ENCODE measurements at places on chromosomes 3 and 15. TPM values are rescaled to one million over a fixed set of nuclear protein-coding genes. Genes with fewer than 3 reads are reported as not detected.
A peak's percentile ranks its signal among the peaks of the same experiment; 100 is the strongest.

Gene LRRC15
- total RNA-seq: not detected

Gene SHF
- 4.5 TPM for total RNA-seq

Gene ZNF501
- 1.1 TPM for total RNA-seq

Gene RBSN
- total RNA-seq: 15.7 TPM

Gene DUOX2
- total RNA-seq: not detected

Gene ATP11B
- total RNA-seq: 112 TPM

GRCh38 chr3:168812234-168812633 lies 716.5 kb upstream of the GOLIM4 start:
- no peak for DNase-seq

DNA sequence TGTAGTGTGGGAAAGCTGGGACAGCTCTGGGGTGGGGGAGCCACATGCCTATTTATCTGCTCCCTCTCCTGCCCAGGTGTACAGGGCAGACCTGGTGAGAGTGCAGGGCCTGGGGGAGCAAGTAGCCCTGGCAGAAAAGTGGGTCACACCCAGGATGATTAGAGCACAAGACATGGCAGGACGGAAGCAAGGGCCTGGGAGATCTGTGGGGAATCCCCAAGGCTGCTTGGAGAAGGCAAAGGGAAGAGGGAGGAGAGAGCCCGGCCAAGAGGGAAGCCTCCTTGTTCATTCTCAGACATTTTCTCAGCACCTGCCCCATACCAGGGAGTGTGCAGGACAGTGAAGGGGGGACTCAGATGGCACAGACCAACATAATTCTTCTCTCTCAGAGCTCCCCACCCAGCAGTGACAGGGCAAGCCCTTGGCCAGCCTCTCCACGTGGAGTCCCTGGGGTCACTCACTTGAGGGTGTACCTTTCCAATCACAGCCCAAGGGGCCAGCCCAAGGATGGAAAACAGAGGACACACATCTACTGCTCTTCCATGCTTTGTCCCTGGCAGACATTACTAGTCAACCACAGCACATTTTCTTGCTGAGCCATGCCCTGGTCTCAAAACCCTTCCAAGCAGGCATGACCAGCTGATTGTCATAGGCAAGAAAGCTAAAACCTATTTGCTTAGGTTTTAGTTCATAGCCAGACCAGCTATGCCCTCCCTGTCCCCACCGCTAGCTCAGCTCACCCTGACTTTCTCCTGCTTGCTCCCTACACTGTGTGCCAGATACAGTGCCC lies 4.9 kb upstream of the DUSP7 start:
- no peak for DNase-seq

GRCh38 chr3:172716476-172716875 lies 5.6 kb upstream of the NCEH1 start:
- DNase-seq: no peak

GRCh38 chr3:183338520-183338919 lies 85.5 kb downstream of the B3GNT5 start:
- DNase-seq: no peak

DNA sequence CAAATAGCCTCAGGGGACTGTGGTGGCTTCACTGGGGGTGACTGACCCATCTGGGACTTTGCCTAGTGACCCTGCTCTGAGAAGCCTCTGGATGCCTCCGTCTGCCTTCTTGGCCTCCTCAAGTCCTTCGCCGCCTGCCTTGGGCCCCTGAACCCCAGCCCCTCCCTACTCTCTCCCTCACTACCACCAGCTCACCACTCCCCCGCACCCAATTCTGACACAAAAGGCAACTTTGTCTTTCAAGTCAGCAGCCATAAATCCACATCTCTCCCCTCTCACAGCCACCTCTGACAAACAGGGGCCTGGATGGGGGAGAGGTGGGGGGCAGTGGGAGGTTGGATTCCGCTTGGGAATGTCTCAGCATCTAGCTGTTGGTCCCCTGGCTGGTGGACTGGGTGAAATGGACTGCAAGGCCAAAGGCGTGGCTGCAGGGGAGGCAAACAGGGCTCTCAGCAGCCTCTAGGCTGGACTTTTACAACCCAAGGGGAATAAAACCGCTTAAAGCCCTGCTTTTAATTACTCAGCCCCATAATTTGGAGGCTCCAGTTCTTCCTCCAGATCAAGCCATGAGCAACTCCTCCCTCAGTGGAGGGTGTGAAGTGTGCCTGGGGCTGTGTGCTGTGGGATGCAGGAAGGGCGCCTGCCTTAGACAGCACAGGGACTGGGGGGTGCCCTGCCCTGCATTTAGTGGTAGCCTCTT lies 33.4 kb downstream of the IGDCC3 start:
- DNase-seq: no peak

DNA sequence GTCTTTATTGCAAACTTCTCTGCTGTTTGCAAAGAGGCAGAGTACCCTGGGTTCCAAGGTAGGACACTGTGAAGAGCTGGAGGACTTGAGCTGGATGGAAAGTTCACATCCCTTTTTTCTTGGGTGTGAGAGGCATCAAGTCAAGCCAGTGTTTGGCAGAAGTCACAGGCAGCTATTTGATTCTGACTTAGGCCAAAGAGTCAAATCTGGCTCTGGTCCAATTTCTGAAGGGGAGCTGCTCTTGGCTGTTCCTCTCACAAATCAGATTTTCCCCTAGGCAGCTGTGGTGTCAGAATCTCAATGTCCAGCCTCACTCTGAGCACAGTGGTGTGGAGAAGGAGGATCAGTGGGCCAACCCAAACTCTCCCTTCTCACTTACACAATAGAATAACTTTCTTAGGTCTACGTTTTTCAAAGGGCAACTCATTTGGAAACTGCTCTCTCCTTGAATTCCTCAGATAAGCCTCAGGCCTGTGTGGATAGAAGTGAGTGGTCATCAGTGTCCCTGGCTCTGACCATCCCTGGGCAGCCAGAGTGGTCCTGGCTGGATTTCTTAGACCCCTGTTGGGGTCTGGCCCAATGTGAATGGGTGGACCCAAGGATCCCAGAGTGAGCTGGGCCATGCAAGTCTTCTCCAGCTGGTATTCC lies 18.2 kb upstream of the AMOTL2 start:
- DNase-seq: no peak

DNA sequence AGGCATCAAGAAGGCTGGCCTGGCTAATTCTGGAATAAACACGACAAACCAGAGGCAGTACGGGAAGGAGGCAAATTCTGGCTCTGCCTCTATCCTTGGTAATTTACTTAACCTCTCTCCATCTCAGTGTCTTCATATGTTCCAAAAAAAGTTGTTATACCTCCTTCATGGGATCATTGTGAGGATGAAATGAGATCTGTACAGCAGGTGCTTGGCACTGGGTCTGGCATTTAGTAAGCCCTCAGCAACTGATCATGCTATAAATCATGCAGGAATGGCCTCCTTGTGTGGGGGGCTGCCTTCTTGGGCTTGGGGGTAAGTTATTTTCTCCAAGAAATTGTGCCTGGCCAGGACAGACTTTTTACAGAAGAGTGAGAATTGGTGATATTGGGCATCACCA lies 38.3 kb upstream of the TRA2B start:
- DNase-seq: no peak

- DNase-seq: no peak
These were observed 17.9 kb downstream of the SLC6A11 start for GRCh38 chr3:10833855-10834414.

DNA sequence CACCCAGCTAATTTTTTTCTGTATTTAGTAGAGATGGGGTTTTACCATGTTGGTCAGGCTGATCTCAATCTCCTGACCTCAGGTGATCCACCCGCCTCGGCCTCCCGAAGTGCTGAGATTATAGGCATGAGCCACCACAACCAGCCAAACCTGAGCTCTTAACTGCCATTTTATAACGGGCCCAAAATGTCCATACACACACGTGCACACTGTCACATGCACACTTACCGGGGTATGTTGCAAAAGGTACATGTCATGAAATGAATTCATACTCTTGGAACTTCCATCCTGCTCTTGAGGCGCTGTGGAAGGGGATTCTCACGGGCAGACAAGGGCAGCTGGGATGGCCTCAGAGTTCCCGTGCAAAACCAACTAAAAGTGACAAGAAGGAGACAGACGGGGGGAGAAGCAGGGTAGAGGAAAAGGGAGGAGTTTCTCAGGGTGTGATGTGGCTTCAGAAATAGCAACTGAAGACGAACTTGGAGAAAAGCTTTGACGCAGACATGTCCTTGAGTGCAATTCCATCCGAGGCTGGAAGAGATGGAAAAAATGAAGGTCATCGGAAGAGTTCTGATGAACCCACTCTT lies 110.9 kb downstream of the BDH1 start:
- no peak for DNase-seq

DNA sequence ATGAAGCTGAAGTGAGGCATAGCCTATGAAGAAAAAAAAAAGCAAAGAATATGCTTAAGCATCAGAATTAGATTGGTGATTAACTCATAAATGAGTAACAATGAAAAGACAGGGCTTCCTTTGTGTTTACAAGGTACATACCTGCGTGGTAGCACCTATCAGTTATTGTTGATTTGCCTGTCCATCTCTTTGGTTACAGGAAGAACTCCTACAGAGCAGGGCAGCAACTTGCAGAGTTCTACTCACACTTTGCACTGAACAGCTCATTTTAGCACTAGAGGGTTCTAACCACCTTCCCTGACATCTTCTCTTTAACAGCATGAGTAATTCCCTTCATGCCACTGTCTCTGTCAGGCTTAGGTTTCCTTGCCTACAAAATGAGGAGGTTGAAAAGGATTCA lies 166.0 kb downstream of the DPH6 start:
- no peak for DNase-seq

DNA sequence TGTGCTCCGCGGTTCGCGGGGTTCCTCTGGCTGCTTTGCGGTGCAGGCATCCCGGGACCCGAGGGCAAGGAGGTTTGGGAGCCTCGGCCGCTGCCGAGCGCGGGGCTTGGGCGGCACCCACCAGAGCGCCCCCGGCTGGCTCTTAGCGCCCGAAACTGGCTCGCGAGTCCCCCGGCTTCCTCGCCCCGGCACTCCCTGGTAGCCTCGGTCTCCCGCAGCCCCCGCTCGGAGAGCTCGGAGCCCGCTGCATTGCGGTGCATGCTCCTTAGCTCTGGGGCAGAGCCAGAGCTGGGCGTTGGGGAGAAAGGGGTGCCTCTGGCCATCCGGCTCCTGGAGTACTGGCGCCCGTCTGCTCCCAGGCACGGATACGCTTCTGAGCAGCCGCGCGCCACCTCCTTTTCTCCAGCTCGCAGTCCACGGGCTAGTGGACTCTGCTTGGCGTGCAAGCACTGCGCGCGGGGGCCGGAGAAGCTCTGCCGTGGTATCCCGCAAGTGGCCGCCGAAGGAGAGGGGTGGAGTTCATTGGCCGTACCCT lies 753 bp downstream of the EPHB1 start:
- DNase-seq: no peak

DNA sequence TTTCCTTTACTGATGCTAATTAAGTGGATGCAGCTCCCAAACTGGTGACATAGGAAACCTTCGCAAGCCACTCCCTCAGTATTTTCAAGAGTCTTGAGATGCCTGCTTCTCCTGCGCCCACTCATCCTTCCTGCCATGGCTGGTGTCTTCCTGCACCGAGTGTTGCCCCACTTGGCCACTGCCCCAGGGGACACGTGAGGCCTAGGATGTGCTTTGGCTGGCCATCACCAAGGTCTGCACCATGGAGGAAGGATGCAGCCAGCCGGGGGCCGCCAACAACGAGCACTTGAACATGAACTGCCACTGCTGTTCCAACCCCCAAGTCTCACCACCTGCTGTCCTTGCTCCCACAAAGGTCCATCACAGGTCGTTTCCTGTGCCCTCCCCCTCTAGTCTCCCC lies 34.1 kb downstream of the EPHB3 start:
- DNase-seq: no peak

DNA sequence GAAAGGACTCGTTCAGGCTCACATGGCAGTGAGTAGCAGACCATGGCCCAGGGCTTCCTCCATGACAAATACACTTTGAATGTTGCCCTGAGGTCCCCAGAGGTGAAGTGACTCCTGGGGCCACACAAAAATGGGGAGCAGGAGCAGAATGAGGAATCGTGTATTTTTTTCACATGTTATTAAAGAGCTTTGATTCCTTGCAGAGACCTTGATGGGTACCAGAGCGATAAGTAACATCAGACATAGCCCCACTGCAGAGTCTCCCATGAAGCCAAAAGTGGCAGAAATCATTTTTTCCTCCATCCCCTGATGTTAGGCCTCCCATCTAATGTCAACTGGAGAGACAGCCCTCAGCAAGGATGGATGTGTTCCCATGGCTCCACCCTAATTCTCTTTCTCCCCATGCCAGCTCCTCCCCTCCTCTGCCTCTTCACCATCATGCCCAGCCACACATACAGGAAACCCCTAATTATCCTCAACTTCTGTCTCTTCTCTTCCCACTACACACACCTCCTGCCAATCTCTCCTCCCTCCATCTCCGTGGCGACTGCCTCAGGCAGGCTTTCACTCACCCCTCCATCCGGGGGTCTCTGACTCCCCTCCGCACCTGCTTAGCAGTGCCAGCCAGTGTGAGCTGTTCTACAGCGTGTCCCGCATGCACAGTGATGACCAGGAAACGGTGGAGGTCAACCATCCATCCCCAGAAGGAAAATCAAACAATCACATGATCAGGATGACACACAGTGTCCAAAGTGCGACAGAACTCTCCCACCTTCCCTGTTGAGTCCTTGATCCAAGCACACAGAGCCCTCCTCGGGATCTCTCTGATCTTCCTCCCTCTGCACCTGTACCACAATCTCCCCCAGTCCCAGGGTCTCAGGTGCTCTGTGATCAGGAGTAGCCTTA lies 7.1 kb upstream of the SSUH2 start:
- no peak for DNase-seq

GRCh38 chr3:113340785-113341184 lies 100.5 kb downstream of the CFAP44 start:
- DNase-seq: no peak

- DNase-seq: peak; percentile 9
These were observed 87.5 kb downstream of the ADAMTS17 start for GRCh38 chr15:100254285-100254684.

DNA sequence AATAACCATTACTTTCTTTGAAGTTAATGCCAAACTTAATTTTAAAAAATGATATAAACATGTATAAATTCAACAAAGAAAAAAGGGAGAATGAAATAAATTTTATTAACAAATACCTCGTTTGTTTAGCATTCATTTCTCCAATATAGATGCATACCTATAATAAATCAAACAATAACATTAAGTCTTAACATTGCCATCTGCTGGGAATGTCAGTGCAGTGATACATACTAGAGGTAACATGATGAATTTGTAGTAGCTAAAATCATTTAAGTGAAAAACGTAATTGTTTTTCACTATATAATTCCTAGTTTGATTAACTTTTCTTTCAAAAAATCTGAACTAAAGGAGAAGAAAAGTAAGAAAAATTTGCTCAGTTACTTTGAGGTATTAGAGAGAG lies 340.2 kb upstream of the CBLB start:
- DNase-seq: no peak

All from activated CD8-positive, alpha-beta memory T cell treated with anti-CD3 and anti-CD28 coated beads, Interleukin-2, amount 10 ng/mL, durations not matched to agents 7 days and 5 days (primary cell).